NCI-H1436 treated with DMSO at 0.1 percent for 48 hours (cell line): ENCODE measurements at places on chromosomes 6 and 20.

- no peak for DNase-seq
Measured at GRCh38 chr6:87152526-87152955, 2.8 kb upstream of the ZNF292 start.

- no peak for DNase-seq
Measured at GRCh38 chr20:41746635-41747034, 128.5 kb upstream of the CHD6 start.

GRCh38 chr6:147322299-147323162 is 118.3 kb downstream of the STXBP5 start:
- no peak for DNase-seq

DNA sequence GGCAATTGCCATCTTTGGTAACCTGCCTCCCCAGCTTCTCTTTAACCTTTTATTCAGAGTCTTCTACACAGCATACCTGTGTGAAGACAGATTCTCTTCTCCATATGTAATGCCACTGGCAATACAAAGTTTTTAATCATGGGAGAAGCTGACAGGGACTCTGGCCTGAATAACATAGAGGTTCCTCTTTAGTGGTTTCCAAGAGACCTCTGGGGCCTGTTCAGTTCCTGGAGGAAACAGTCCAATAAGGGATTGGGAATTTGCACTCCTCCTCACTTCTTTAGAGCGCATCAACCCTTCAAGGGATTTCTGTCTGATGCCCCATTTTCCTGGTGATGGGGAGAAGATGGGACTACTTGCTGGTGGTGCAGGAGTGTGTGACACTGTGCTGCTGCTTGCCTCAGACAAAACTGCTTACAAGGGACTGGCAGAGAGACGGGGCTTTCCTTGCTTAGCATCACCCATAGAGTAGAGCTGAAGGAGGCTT is 1.4 kb downstream of the RIMS1 start:
- no peak for DNase-seq

DNA sequence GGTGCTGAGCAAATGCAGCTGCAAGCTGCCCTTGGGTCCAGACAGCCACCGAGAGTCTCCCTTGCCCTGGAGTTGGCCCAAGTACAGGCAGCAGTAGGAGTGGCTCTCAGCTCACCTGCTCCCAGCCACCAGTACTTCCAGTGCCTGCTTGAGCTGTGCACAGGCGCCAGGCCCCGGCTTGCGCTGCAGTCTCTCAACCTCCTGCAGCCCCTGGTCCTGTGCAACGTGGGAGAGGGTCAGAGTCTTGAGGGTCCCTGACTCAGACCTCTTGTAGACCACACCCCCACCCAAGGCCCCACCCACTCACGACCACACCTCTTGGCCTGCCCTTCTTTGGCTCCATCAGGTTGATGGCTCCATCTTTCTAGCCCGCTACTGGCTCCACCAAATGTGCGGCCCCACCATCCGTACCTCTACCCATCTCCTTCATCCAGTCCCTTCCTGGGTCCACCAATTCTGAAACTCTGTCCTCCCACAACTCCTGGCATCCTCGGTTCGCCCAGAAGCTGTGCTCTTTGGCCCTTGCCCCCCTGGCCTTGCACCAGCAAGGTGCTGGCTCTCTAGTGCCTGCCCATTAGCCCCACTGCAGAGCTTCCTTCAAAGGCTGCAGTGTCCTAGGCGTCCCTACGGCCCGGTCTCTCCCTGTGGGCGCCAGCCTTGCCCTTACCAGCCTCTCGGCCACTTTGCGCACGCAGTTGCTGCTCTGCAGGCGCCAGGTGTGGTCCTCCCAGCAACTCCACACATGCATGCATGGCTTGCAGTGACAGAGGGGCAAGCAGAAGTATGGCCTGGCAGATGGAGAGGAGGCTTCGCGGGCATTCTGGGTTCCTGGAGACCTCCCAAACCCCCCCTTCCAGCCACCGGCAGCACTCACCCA is 16.5 kb upstream of the SPAG4 start:
- DNase-seq, result no peak

GRCh38 chr20:45826381-45827019 is 612 bp downstream of the TNNC2 start:
- DNase-seq, result no peak

DNA sequence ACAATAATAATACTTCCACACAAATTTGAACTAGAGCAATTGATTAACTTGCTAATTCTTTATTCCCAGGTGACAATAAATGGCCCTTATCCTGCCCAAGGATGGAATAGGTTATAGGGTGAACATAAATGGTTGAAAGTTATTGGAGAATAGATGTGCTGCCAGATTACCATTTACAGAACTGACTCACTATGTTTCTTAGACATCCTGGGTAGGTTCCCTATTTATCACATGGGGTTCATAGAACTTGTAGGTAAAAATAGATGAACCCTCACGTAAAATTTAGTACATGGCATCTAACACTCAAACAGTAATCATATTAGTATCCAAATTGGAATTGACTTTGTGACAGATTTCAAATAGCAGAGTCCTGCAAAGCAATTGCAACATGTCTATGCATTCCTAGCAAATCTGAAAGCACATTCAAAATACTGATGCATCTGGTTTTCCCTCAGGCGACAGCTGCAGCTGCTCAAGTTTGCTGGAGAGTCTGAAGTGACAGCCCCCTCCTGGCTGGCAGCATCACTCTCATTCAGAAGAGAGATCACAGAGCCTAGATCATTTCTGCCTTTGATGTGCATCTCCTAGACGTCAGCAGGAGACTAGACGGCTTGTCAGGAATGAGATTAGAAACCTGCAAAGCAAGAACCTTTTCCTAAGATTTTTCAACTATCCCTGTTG is 80.2 kb upstream of the RNF217 start:
- no peak for DNase-seq

- no peak for DNase-seq
Measured at GRCh38 chr6:100665041-100665380, 200.3 kb upstream of the SIM1 start.

DNA sequence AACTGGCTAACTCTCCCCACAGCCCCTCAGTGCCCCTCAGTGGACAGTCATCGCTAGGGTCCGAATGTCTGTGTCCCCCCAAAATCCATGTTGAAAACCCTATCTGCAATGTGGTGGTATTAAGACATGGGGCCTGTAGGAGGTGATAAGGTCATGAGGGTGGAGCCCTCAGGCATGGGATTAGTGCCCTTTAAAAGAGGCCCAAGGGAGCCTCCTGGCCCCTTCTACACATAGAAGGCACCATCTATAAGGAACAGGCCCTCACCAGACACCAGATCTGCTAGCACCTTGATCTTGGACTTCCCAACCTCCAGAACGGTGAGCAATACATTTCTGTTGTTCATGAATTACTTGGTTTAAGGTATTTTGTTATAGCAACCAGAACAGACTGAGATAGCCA is 6.7 kb upstream of the TRAF3IP2 start:
- DNase-seq, result no peak

GRCh38 chr6:167543602-167544497 is 219.0 kb downstream of the TTLL2 start:
- no peak for DNase-seq

- DNase-seq, result no peak
Measured at GRCh38 chr6:143227675-143228074, 167.0 kb downstream of the AIG1 start.

- no peak for DNase-seq
Measured at GRCh38 chr6:32092760-32093497, 16.2 kb downstream of the TNXB start.

GRCh38 chr20:21920211-21920610 is 214.7 kb downstream of the PAX1 start:
- no peak for DNase-seq

DNA sequence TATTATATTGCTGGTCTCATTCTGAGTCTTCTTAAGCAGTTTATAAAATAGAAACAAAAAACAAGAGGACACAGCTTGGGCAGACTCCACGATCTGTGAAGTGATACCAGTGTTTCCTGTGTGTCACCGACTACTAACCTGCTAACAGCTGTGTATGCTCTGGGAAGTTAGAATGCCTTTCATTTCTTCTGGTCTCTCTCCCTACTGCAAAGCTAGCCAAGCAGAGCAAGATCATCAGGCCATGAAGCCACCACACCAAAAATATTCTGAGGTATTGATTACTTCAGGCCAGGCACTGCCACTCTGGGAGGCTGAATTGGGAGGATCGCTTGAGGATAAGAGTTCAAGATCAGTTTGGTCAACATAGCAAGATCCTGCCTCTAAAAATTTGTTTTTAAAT is 46.9 kb upstream of the SMIM29 start:
- no peak for DNase-seq

DNA sequence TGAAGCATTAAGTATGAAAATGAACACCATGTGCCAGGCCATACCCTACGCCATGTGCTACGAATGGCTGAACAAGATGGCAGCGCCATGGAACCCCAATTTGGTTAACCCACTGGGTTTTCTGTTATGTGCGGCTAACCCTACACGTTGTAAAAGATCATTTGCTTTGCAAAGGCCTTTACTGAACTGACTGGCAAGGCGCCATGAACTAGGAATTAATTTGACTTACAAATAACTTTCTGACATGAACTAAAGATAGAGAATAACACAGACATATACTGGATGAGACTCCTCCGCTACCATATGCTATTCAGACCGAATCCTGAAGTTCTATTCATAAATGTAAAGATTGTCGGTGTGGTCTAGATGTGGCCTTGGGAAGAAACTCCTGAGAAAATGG is 3.9 kb downstream of the CNKSR3 start:
- DNase-seq, result no peak

GRCh38 chr20:51936377-51936776 is 134.1 kb upstream of the SALL4 start:
- no peak for DNase-seq

GRCh38 chr6:111478749-111479148 is 4.3 kb downstream of the REV3L start:
- no peak for DNase-seq

DNA sequence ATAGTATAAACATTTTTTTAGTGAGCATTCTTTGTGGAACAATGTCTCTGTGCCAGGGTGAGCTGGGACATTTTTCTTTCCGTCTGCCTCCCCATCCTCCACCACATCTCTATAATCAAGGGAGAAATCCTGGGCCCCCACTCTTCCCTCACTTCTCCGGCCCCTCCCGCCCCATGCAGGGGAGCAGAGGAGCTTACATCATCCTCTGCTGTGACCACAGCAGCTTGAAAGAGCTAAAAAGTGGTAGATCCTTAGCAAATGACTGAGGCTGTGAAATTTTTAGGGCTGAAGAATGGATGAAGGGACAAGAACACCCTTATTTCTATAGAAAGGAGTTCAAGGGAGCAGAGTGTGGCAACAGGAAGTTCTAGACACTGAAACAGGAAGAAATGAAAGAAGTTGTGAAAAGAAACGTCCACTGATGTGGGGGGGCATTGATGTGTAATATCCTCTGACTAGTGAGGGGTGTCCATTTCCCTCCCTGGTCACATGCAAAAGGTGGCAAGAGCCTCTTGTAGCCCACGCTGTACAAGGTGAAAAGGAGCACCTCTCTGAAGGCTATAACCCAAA is 380.3 kb upstream of the JARID2 start:
- no peak for DNase-seq

- no peak for DNase-seq
Measured at GRCh38 chr6:94456266-94456665, 1036.9 kb upstream of the EPHA7 start.

DNA sequence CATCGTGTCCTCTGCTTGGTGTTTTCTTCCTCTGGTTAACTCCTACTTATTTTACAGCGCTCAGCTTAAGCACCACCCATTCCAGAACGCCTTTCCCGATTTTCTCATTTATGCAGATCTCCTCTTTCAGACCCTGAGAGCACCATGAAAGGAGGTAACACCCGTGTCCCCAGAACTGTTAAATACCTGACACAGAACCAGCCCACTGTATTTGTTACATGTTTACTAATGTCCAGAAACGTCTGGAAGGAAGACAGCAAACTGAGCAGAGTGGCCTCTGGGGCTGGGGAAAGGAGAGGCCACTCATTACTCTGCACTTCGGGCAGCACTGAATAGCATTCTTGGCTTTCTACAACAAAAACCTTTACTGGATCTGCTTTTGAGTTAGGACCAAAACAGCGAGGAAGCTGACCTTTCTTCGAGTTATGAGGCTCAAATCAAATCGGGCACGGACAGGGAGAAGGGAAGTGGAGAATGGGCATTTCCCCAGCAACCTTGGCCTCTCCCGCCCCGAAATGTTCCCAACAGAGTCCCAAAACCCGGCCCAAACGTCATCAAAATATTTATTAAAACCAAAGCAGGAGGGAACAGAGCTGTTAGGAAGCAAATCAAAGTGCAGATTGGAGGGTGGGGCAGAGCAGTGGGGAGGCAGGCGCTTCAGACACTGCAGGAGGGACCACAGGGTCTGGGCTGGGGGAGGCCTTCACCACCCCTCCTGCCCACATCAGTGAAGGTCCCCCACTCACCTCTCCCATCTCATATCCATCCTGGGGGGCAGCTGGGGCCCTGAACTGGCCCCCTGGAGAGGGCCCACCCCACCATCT is 1.1 kb upstream of the NECAB3 start:
- no peak for DNase-seq

DNA sequence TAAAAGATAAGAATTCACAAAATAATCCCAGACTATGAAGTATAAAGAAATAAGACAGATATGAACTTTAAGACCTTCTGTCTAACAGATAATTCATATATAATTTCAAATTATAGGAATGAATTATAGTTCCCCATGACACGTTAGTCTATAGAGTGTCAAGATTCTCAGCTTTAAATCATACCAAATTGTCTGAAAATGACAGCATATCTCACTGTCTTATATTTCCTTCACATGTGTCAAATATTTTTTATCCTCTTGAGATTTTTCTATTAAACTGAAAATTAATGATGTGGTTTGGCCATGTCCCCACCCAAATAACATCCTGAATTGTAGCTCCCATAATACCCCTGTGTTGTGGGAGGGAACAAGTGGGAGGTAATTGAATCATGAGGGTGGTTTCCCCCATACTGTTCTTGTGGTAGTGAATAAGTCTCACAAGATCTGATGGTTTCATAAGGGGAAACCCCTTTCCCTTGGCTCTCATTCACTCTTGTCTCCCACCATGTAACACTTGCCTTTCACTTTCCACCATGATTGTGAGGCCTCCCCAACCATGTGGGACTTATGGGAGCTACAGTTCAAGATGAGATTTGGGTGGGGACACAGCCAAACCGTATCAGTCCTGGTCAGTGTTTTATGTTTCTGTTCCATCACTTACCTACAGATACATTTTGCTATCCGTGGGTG is 825.3 kb upstream of the GJE1 start:
- DNase-seq, result no peak

DNA sequence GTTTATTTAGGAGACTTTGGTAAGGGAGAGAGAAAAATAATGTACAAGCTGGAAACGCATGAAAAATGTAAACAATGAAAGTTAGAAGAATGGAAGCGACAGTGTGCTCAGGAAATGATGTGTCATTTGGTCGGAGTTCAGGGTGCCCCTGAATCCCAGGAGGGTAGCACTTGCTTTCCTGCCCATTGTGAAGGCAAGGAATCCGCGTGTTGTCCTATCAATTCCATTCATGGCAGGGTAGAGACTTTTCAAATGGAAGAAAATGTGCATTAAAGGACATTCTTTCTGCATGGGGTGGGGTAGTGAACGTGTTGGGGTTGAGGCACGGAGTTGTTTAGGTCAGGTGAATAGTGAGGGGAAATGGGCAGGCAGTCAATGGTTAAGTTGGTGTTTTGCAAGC is 33.7 kb downstream of the GCNT2 start:
- no peak for DNase-seq
